Trophoblast cell (in vitro differentiated cells and primary cell): ENCODE measurements at places on chromosomes 7 and 10.
A peak's percentile ranks its signal among the peaks of the same experiment; 100 is the strongest.

GRCh38 chr10:133274751-133275683, 1.7 kb downstream of the ADAM8 start:
- peak; percentile 88 for DNase-seq

DNA sequence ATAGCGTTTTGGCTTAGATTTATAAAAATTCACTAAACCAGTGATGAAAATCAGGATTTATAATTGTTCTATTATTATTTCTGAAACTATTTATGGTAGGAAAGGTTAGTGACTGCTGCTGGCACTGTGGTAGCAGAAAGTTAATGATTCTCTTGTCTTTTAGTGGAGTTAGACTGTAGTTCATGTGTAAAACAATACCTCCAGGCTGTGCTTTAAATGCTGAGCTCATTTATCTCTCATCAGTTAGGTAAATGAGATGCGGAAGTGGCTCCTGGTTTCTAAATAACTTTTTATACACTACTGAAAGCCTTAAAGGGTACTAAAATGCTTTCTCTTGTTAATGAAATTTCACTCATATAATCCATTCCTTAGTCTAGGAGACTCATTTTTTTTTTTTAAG, 326.8 kb upstream of the POT1 start:
- DNase-seq = no peak

DNA sequence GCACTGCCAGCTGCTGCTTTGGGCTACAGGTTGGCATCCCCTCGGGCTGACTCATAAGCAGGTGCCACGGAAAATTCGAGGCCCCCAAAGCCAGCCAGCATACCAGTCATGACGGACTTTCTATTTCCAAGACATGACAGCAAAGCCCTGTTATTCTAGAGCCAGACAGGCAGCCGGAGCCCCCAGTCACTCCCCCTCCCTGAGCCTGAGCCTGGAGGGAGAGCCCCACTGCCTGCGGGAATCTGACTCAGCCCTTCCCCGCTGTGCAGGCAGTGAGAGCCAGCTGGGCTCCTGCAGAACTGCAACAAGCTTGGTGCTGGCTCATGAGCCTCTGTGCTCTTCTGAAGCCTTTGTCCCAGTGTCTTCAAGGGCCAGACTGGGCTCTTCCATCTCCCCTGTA, 15.8 kb downstream of the BTBD16 start:
- DNase-seq = peak; percentile 84

GRCh38 chr10:17891435-17891834, 60.3 kb upstream of the SLC39A12 start:
- no peak for DNase-seq

DNA sequence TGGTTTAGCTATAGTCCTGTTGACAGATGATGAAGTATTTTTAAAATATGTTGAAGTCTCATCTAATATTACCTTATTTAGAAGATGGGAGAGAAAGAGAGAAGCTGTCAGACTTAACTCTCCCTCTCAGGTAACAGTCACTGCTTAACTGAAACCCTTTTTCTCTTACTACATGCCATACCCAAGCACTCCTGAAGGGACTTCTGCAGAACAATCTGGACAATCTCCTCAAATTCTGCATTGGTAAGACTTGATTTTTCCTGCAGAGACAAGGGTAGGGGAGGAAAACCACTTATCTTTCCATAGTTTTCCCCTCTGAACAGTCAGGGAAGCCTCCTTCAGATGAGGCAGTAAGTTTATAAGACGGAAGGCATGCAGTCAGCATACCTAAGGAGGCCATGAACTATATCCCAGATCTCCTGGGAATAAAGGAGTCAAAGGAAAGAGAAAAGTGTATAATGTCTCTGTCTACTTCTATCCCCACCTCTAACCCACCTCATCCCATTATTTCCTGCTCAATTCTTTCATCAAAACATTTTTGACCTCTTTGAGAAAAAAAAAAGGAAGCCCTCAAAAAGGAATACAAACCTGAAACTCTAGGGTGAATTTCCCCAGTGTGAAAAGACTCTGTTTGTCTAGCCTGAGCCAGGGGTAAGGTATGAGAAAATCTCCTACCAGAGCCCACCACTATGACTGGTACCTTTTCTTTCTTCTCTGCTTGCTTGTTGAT, 9.4 kb downstream of the ZCWPW1 start:
- no peak for DNase-seq

DNA sequence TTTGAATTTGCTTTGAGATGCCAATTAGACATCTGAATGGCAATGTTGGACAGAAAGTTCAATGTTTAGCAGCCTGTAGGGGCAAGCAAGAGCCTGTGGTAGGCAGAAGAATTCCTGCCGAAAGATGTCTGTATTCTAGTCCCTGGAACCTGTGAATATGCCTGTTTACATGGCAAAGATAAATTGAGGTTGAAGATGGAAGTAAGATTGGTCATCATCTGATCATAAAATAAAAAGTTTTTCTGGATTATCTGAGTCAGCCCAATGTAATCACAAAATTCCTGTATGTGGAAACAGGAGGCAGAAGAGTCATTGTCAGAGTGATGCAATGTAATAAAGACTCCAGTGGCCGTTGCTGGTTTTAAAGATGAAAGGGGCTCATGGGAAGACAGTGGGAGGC, 430.5 kb downstream of the MDFIC start:
- peak; percentile 18 for DNase-seq

- no peak for DNase-seq
Observed at GRCh38 chr7:67554986-67555385, 558.4 kb downstream of the TYW1 start.

- DNase-seq = peak; percentile 91
Observed at GRCh38 chr7:152395112-152395511, 40.7 kb downstream of the KMT2C start.

DNA sequence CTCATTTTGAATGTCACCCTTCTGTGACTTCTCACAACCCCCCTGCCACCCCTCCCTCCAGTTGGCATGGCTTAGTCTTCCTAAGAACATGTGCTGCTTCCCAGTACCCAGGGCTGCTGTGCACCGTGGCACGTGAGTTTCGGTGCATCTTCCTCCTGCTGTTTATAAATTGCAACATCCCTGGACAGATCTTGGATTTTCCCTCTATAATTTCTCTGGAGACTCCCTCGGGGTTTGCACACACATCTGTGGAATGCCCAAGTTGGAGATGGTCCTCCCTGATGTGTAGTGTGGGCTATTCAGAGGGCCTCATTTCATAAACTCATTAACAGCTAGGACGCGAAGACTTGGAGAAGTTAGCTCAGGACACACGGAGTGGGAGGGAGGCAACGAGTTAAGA, 52.9 kb downstream of the IKZF1 start:
- no peak for DNase-seq

GRCh38 chr7:24827589-24827988, 70.3 kb upstream of the GSDME start:
- DNase-seq = peak; percentile 61

- no peak for DNase-seq
Observed at GRCh38 chr10:89615824-89616223, 29.2 kb downstream of the PANK1 start.

DNA sequence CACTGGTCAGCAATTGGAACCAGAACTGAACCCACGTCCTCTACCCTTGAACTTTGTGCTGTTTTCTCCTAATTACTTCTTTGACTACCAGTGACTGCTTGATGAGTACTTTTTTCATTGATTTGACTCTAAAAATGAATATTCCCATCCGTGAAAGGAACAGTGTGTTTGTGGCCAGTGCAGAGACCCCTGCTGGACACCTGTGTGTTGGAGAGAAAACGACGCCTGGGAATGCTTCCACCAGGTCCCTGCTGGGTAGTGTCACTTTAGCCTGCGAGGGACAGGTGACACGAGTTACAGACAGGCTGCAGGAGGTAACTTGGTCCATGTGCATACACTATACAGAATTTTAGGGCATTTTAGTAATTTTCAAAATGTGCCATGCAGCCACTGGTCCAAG, 6.8 kb upstream of the GJD4 start:
- no peak for DNase-seq

DNA sequence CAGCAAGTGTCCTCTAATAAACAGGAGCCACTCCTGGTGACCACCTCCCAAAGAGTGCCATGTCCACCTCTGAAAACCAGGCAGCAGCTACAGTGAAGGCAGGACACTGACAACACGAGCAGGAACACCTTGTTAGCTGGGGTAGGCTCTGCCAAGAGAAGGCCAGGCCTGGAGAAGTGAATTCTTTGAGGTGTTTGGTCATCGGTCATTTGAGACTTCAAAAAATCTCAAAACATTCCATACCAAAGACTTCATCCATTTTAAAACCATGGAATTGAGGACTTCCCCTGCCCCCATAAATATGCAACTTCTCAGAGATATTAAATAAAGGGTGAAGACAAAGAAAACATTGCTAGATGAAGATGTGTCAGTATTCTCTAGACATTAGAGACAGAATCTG, 28.4 kb upstream of the OPALIN start:
- DNase-seq = peak; percentile 62

GRCh38 chr7:135281363-135281949, 47.8 kb downstream of the STRA8 start:
- peak; percentile 75 for DNase-seq

- DNase-seq = no peak
Observed at GRCh38 chr10:62724465-62724864, 80.1 kb upstream of the ADO start.

- no peak for DNase-seq
Observed at GRCh38 chr7:106223156-106223555, 61.6 kb downstream of the NAMPT start.

GRCh38 chr10:19845503-19846368, 29.5 kb downstream of the PLXDC2 start:
- DNase-seq = no peak

DNA sequence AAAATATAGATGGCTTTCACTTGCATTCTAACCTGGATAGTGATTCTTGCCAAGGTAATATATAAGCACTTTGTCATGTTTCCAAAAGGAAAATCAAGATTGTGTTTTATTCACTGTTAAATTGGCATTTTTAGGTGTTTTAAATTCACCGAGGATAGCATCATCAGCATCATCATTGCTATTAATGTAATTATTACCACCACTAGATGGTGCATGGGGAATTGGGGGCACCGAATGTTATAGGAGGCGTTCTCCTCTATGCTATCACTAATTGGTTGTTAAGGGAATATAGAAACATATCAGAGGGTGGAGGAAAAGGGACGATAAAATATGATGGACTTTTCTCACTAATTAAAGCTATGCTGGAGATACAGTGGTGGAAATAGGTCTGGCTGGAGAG, 95.5 kb downstream of the CELF2 start:
- no peak for DNase-seq

- DNase-seq = no peak
Observed at GRCh38 chr10:101346177-101346576, 7.8 kb upstream of the BTRC start.

DNA sequence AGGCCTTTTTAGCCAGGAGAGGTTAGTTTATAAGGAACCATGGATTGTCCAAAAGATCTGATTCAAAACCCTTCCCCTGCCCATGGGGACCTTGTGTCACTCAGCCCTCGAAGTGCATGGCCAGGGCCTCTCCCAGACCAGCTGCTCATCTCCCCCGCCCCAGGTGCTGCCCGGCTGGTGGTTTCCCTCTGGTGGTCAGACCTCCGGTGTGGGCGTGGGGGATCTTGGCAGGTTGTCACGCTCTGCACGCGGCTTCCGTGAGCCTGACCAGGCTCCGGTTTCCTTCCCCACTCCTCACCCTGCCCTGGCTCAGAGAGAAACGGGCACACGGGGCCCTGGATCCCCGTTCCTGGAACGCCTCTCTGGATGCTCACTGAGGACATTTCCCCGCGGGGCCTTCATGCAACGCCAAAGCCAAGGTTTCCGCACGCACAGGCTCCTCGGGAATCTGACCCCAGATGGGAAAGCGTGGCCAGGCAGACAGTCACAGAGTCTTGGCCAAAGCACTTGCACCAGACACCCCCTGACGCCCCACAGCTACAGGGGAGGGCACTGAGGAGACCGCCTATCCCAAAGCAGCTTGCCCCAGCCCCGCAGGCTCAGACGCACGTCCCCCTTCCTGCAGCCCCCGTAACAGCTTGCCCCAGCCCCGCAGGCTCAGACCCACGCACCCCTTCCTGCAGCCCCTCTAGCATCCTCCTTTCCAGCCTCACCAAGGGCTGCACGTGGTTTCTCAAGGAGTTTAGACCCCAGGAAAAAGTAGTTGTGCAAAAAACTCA, 7.8 kb upstream of the DIP2C start:
- DNase-seq = no peak

DNA sequence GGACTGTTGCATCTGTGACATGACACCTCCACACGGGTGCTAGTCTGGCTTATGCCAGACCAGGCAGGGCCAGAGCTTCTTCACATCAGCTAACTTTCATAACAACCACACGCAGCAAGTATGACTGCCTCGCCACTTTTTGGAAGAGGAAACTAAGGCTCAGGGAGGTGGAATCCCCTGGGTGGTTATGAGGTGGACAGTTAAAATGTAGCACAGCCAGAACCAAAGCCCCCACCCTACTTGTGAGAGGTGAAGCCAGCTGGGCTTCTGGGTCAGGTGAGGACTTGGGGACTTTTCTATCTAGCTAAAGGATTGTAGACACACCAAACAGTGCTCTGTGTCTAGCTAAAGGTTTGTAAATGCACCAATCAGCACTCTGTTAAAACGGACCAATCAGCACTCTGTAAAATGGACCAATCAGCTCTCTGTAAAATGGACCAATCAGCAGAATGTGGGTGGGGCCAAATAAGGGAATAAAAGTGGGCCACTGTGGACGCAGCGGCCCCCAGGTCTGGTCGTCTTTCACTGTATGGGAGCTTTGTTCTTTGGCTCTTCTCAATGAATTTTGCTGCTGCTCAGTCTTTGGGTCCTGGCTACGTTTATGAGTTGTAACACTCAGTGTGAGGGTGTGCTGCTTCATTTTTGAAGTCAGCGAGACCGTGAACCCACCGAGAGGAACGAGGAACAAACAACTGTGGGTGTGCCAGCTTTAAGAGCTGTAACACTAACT, 171.0 kb downstream of the PTPN20 start:
- DNase-seq = no peak

DNA sequence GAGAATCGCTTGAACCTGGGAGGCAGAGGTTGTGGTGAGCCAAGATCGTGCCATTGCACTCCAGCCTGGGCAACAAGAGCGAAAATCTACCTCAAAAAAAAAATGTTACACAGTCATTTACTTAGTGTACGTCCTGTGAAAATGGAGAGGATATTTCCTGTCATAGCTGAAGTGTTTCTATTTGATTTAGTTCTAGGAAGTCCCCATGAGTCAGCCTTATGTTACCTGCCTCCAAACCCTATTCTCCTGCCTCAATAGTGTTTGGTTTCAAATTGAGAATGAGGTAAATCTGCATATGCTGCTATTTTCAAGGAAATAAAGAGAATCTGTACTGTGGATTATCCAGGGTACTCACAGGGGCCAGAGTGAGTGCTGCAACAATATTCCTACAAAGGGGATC, 1284.5 kb upstream of the AUTS2 start:
- no peak for DNase-seq

- DNase-seq = no peak
Observed at GRCh38 chr7:156682928-156683327, 42.4 kb downstream of the RNF32 start.
